ENCODE measurements at places on chromosomes 12 and 14.

GRCh38 chr12:75951399-75952278 is 79.9 kb downstream of the PHLDA1 start:
- no peak for DNase-seq

- DNase-seq = no peak
Measured at GRCh38 chr12:51631591-51631990, 40.6 kb downstream of the SCN8A start.

DNA sequence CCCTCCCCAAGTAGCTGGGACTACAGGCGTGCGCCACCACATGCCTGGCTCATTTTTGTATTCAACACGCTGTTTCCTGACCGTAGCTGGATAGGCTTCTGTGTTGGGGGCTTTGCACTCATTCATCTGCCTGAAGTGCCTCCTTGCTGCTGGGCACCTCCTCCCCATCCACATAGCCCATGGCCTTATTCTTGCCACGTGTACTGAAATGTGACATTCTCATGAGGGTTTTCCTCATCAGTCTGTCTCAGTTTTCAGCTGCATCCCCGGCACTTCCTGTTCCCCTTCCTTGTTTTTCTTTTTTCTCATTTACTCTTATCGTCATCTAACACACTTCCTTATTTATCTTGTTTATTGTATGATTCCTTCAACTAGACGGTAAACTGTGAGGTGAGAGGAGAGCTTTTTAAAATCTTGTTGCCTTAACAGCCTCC is 36.6 kb downstream of the RCOR1 start:
- no peak for DNase-seq

DNA sequence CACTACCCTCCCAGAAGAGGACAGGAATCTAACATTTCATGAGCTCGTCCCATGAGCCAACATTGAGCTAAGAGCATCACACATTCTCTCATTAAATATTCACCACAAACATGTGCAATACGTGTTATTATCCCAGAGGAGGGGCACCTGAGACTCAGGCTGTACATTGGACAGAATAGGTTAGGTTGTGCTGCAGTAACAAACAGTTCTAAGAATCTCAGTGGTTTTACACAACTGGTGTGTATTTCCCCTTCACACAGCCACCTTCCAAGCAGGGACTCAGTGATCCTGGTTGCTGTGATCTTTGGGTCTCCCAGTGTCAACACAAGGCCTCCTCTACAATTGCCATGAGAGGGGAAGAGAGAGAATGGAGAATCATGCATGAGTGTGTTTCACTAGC is 15.0 kb upstream of the ACTN1 start:
- DNase-seq = no peak

DNA sequence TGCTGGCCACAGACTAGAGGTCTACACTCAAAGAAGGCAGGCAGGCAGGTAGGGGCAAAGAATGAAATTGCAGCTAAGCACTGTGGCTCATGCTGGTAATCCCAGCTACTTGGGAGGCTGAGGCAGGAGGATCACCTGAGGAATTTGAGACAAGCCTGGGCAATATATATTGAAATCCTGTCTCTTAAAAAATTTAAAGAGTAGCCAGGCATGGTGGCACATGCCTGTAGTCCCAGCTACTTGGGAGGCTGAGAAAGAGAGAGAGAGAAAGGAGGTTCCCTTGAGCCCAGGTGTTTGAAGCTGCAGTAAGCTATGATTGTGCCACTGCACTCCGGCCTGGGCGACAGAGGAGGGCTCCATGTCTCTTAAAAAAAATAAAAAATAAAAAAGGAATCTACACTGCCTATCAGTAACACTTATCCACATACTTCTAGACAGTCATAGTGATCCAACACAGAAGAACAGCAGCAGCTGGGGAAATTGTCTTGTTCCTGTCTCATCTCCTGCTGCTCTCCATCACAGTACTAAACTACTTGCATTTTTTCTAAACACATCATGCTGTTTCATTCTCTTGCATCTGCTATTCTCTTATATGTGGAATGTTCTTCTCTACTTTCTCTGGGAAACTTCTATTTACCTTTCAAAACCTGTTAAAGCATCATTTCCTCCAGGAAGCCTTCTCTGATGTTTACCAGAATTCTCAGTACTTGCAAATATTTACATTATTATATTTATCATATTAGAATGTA is 57.2 kb downstream of the ATF7 start:
- DNase-seq = no peak

All from SK-N-DZ (cell line).